Esophagus squamous epithelium (tissue), 5 donors: ENCODE measurements at places on chromosomes 1 and 21.

DNA sequence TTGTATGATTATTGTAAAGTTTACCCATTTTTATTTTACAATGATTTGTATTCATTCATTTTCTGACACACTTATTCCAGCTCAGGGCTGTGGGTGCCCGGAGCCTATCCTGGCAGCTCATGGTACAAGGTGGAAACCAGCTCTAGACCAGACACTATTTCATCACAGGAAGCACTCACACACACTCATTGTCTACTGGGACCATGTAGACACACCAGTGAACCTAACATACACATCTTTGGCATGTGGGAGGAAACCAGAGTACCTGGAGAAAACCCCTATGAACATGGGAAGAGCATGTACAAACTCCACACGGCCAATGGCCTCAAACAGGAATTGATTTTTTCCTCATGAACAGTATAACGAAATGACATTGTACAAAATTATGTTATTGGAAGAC lies 2.4 kb downstream of the DTL start:
- H3K27me3 ChIP-seq, result no peaks in the 10 kb centered on the region
- H3K36me3 ChIP-seq, result no peaks in the 10 kb centered on the region
- no peak overlapping the region for H3K4me3 ChIP-seq
- peaks cover 33% of the 10 kb centered on the region for H3K4me1 ChIP-seq
- H3K27ac ChIP-seq, result no peak overlapping the region

- H3K4me3 ChIP-seq, result no peak overlapping the region
- no peak for DNase-seq
- H3K4me1 ChIP-seq, result no peaks in the 10 kb centered on the region
- H3K27me3 ChIP-seq, result no peaks in the 10 kb centered on the region
- no peaks in the 10 kb centered on the region for H3K36me3 ChIP-seq
These were observed 37.5 kb downstream of the PLPPR5 start for GRCh38 chr1:98967122-98967521.

DNA sequence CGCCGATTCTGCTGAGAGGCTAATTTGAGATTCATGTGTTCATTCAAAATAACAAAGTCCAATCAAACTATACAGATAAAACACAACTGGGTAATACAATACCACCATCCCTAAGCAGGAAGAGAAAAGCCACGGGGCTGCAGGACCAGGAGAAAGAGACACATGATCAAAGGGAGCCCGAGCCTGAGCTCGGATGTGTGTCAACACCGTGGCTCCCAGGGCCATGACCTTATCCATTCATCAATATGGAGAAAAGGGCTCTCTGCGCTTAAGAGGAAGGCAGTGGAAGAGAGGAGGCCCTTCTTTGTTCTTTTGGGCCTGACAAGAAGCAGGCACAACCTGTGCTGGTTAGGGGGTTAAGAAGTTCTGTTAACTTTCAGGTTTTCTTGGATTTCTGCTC lies 56.7 kb downstream of the HUNK start:
- H3K4me1 ChIP-seq, result no peaks in the 10 kb centered on the region
- no peaks in the 10 kb centered on the region for H3K27me3 ChIP-seq
- DNase-seq, result no peak
- no peak overlapping the region for H3K4me3 ChIP-seq
- H3K27ac ChIP-seq, result no peak overlapping the region

DNA sequence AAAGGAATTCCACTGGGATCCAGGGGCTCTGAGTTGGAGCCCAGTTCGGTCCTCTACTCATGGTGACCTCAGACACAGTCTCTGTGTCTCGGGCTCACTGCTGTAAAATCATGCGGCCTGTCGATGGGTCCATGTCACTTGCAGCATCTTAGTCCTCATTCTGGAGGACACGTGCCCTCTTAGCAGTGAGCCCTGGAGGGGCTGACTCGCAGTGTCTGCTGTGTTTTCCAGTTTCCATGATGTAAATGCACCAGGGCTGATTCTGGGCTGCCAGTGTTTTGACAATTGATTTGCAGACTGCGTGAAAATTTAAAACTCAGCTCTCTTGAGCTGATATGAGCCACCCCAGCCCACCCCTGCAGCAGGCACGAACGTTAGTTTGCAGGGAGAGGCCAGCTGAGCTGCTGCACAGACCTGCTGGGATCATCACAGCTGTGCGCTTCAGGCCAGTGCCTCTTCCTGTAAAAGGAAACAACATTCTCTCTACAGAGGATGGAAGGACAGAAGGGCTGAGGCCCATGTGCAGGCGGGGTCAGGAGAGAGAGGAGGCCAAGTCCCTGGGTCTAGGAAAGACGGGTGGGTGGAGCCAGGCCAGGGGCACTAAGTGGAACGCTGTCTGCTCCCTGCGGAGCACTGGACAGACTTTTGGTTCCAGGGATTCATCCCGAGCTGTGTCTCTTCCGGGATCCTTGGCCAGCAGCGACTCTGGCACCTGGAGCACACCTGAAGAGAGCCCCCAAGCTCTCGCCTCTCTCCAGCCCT lies 42.6 kb downstream of the RSPH1 start:
- H3K27me3 ChIP-seq, result no peaks in the 10 kb centered on the region
- no peaks in the 10 kb centered on the region for H3K36me3 ChIP-seq
- no peak for DNase-seq
- no peak overlapping the region for H3K4me3 ChIP-seq
- H3K27ac ChIP-seq, result no peak overlapping the region

- no peaks in the 10 kb centered on the region for H3K4me1 ChIP-seq
- DNase-seq, result no peak
- H3K4me3 ChIP-seq, result no peak overlapping the region
- no peak overlapping the region for H3K27ac ChIP-seq
- no peaks in the 10 kb centered on the region for H3K27me3 ChIP-seq
These were observed 54.7 kb downstream of the LHX8 start for GRCh38 chr1:75188892-75189291.

DNA sequence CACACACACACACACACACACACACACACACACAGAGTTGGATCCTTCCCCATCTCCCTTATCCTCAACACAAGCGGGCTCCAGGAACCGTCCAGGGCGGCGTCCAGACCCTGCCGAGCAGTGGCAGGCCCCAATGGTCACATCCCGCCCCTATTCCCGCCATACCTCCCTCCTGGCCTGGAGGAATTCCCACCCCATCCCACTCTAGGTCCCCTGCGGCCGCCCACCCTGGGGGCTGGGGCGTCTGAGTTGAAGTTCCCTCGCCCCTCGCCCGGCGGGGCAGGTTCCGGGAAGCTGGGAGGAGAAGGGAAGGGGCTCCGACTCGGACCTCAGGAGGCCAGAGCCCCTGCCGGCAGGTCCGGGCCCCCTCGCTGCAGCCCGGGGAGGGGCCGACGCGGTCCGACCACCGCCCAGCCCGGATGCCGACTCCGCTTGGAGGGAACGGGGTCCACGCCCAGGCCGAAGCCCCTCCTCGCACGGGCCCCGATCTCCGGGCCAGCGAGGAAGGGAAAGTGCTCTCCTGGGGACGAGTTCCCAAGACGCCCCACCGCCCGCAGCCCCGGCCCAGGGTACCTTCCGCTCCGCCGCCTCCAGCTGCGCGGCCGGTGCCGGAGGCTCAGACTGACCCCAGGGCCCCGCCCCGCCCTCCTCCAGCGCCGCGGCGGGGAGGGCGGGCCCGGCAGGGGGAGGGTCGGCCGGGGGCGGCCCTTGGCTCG lies at the start of gene RHOC:
Gene RHOC (minus strand): TSS at position 623 of the 716 bp plus-strand sequence. CDS start 3,328 bp downstream, outside the sequence.
- H3K27ac ChIP-seq, result peak within 1 kb of the TSS; percentile 95
- peaks cover 41% of the 10 kb centered on the region for H3K4me1 ChIP-seq
- no peak for DNase-seq
- H3K27me3 ChIP-seq, result no peaks in the 10 kb centered on the region

DNA sequence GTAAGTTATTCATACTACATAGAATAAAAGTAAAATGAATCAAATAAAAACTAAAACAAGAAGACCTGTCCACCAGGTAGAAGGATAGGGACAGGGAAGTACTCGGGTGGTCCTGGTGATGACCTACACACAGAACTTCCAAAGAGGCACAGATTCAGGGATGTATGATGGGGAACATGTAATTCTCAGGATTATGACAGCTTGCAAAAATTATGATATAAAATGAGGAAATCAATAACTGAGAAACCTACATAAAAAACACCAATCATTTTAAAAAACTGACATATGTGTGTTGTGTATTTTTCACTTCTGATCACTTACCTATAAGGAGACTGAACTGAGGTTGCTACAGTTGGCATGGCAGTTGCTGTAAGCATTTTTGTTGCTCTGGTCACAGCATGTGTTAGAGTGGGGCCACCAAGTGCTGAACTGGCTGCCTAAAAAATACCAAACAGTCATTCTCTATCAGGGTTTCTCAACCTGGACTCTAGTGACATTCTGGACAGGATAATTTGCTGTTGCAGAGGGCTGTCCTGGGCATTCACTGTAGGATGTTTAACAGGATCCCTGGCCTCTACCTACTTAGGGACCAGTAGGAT lies 73.8 kb downstream of the USP24 start:
- peaks cover 99% of the 10 kb centered on the region for H3K36me3 ChIP-seq
- no peaks in the 10 kb centered on the region for H3K4me1 ChIP-seq
- no peaks in the 10 kb centered on the region for H3K27me3 ChIP-seq
- no peak overlapping the region for H3K4me3 ChIP-seq
- H3K27ac ChIP-seq, result no peak overlapping the region

GRCh38 chr1:118636004-118636403 lies 352.1 kb downstream of the TBX15 start:
- no peaks in the 10 kb centered on the region for H3K4me1 ChIP-seq
- H3K27me3 ChIP-seq, result no peaks in the 10 kb centered on the region
- H3K36me3 ChIP-seq, result no peaks in the 10 kb centered on the region
- H3K4me3 ChIP-seq, result no peak overlapping the region
- DNase-seq, result no peak

DNA sequence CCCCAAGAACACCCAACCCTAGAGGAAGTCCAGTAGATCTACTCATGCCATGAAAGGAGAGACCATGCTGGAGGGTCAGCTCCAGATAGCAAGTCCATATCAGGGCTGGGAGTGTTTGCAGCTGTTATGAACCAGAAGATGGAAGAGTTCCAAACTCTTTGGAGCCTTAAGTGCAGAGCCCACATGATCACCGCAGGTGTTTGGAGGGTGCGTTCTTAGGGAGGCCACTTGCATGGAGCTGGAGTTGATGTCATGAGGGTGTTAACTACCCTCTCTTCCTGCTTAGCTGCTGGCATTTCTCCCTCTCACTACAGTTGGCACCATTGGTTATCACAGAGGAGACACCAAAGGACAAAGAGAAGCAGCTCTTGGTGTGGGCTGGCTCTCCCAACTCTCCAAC lies 616.9 kb downstream of the AJAP1 start:
- H3K4me1 ChIP-seq, result no peaks in the 10 kb centered on the region
- H3K27ac ChIP-seq, result no peak overlapping the region
- DNase-seq, result no peak
- H3K4me3 ChIP-seq, result no peak overlapping the region
- no peaks in the 10 kb centered on the region for H3K27me3 ChIP-seq
- H3K36me3 ChIP-seq, result no peaks in the 10 kb centered on the region

GRCh38 chr21:34351786-34352241 lies 12.0 kb upstream of the KCNE2 start:
- peaks cover 6% of the 10 kb centered on the region for H3K27me3 ChIP-seq
- H3K4me3 ChIP-seq, result no peak overlapping the region
- DNase-seq, result no peak
- no peaks in the 10 kb centered on the region for H3K4me1 ChIP-seq
- H3K27ac ChIP-seq, result no peak overlapping the region

DNA sequence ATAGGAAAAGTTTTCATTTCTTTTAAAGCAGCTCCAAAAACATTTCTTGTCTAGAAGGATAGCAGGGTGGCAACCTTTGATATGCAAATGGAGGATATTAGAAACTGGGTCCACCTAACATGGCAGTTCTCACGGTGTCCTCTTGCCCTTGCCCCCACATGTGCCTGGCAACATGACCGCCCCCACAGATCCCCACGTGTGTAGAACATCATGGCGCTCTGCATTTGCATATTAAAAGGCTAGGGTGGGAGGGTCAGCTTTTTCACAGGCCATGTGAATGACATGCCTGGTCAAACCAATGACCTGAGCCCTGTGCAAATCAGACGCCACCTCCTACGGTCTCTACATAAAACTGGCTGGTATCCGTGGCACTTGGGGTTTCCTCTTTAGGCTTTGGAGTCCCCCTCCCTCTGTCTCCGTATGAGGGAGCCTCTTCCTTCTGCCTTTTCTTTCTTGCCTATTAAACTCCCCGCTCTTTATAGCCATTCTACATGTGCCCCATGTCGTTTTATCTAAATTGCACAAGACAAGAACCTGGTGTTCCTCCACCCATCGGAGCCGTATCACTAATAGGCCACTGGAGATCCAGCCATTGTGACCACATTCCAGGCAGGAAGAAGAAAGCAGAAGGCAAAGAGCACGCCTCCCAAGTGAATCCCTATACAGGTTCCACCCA lies 71.3 kb downstream of the WDR4 start:
- H3K4me1 ChIP-seq, result peaks cover 4% of the 10 kb centered on the region
- no peak overlapping the region for H3K27ac ChIP-seq
- H3K4me3 ChIP-seq, result no peak overlapping the region
- no peaks in the 10 kb centered on the region for H3K36me3 ChIP-seq
- DNase-seq, result no peak

DNA sequence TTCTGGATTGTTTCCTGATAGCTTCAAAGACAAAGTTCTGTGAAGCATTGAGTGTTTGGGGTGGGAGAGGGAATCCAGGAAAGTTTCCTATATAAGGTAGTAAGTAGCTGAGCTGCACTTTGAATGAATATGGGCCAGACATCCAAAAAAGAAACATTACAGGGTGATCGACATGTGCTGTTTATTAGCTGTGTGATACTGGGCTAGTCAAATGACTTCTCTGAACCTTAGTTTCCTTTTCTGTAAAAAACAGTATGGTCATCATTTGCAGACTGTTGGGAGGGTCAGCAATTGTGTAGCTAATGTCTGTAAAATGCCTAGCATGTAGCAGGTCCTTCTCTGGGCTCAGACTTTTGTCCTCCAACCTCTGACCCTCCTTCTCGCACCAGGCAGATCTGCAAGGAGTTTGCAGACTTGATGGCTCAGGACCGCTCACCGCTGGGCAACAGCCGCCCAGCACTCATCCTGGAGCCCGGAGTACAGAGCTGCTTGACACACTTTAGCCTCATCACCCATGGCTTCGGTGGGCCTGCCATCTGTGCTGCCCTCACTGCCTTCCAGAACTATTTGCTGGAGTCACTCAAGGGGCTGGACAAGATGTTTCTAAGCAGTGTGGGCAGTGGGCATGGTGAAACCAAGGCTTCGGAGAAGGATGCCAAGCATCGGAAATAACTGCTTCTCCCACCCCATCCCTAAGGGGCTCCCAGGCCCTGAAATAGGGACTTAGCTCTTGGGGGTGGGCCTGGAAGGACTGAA lies 21.1 kb downstream of the TFAP2E start:
- H3K4me1 ChIP-seq, result peaks cover 6% of the 10 kb centered on the region
- no peak for DNase-seq
- H3K4me3 ChIP-seq, result no peak overlapping the region
- H3K36me3 ChIP-seq, result peaks cover 30% of the 10 kb centered on the region
- no peak overlapping the region for H3K27ac ChIP-seq

DNA sequence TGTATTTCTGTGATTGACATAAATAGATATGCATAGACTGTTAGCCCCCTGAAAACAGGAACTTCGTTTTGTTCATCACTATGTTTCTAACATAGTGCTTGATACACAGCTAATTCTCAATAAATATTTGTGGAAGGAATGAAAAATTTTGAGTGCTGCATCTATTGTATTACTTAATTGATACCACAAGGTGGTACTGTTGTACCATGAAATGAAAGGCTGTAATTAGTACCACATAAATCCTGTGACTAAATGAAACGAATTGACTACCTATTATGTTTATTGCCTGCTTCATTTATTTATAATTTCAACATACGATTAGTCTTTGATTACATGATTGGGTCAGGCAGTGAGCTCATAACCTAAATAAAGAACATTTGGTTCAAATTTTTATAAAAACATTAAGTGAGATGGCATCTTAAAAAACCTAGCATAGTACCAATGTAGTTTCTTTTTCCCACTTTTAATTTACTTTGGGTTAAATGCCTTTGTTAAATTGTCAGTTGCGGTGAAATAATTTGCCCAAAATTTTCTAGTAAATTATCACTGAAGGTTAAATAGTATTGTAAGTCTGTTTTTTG lies 15.0 kb upstream of the TGFB2 start:
- no peak for DNase-seq
- no peaks in the 10 kb centered on the region for H3K4me1 ChIP-seq
- H3K27me3 ChIP-seq, result no peaks in the 10 kb centered on the region
- no peak overlapping the region for H3K4me3 ChIP-seq
- H3K27ac ChIP-seq, result no peak overlapping the region
